ENCODE measurements at places on chromosomes 2 and 18.
A peak's percentile ranks its signal among the peaks of the same experiment; 100 is the strongest.

DNA sequence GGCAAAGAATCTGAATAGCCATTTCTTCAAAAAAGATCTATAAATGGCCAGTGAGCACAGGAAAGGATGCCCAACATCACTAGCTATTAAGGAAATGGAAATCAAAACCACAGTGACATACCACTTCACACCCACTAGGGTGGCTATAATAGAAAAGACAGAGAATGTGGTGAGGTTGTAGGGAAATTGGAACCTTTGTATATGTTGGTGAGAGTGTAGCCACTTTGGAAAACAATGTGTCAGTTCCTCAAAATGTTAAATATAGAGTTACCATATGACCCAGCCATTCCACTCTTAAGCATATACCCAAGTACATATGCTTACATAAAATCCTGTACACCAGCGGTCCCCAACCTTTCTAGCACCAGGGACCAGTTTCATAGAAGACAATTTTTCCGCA is 152.8 kb downstream of the SMAD2 start:
- no peak for DNase-seq

- DNase-seq = no peak
Observed at GRCh38 chr2:163662141-163662780, 73.5 kb downstream of the FIGN start.

DNA sequence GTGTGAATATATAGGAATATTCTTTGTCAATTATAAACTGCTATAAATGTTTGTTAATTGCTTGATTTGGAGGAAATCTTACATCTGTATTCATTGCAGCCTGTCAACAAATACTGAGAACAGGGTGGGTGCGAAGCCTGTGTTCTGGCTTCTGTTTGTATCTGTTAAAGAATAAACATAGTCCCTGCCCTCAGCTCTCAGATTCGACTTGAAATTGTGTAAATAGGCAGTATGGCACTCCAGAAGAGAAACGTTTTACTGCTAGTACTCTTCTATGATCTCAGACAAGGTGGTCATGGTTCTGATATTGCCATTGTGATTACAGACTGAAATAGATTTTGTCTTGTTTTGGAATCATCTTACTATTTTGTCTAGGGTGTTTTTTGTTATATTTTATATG is 92.1 kb downstream of the TANC1 start:
- DNase-seq = no peak

- no peak for DNase-seq
Observed at GRCh38 chr2:223034221-223034975, 17.6 kb upstream of the KCNE4 start.

DNA sequence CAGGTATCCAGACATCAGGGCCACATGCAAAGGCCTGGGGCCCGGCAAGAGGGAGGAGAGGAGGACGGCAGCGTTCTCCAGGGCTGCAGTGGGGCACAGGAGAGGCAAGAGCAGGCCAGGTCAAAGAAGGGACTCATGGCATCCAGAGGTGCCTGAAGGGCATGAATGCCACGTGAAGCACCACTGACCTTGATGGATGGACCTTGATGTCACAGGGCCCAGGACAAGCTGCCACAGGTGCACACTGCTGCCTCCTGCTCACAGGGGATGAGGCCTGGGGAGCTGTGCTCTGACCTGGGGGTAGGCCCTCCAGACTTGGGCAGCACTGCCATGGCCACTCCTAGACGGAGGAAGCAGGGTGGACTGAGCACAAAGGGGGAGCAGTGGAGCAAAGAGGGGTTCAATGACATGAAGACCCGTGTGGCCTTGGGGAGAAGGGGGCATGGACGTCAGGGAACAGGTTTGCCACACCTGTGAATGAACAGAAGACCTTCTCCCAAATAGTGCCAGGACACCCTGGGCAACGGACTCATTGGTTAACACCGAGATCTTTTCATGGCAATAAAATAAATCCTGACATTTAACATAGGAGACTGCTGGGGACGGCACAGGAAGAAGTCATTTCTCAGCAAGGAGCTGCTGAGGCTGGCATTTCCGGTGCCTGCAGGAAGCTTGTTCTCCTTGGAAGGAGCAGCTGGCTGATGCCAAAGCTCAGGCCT is 65.6 kb downstream of the EMX1 start:
- no peak for DNase-seq

DNA sequence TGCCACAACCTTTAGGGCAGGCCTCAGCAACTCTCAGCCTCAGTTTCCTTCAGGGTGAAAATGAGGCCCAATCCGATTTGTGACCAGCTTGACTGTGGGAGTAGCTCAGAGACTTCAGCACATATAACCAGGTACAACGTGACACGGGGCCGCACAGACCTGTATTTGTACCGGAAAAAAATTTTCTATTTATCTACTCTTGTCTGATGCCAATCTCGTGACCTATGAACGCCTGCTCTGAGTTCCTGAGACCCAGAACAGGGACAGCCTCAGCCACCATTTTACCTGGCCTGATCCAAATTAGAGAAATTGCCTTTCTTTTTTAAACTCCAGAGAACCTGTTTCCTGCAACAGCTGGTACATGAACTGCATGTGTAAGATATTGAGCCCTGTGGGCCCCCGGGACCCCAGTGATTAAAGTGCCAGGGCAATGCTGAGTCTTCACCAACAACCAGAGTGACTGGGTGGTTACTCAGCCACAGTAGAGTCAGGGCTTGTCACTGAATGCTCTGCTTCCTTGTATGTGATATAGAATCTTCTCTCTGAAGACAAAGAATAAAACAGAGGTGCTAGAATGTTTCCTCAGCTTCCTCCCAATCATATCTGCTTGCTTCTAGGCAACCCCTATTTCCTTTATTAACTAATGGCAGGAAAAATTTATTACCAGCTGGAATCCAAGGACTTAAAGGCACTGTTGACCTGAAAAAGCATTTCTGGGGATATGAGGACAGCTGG is 47.8 kb upstream of the FZD7 start:
- DNase-seq = no peak

GRCh38 chr18:72697706-72698105 is 153.6 kb upstream of the CBLN2 start:
- DNase-seq = no peak

DNA sequence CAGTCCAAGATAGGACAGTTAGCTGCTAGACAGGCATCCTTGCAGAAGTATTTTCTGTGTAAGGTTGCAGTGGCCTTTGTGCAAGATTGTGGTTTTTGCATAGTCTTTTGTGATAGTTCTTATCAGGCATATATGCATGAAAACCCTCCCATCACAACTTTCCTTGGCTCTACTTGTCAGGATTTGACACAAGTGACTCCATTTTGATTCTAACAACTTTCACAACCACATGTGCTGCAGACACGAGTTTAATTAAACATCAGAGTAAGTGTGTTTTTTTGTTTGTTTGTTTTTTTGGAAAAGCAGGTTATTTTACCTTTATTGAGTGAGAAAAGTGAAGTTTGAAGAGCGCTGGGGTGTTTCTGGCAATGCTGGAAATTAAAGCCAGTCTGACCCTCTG is 902.0 kb upstream of the GCFC2 start:
- no peak for DNase-seq

GRCh38 chr2:230326453-230327417 is at the start of gene SP140L:
SP140L (plus strand) TSS chr2:230327193; CDS start chr2:230327270, 77 bp downstream.
- DNase-seq = peak; percentile 69

DNA sequence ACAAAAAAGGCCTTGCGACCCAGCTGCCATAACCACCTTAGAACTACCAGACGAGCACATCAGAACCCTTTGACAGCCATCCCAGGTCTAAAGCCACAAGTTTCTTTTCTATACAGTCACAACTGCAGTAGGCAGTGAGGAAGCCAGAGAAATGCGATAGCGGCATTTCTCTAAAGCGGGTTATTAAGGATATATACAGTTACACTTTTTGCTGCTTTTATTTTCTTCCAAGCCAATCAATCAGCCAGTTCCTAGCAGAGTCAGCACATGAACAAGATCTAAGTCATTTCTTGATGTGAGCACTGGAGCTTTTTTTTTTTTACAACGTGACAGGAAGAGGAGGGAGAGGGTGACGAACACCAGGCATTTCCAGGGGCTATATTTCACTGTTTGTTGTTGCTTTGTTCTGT is 48.8 kb downstream of the FEZ2 start:
- DNase-seq = no peak

GRCh38 chr18:52615943-52616342 is 275.9 kb downstream of the DCC start:
- no peak for DNase-seq

- no peak for DNase-seq
Observed at GRCh38 chr2:119548516-119549120, 4.4 kb downstream of the CFAP221 start.

DNA sequence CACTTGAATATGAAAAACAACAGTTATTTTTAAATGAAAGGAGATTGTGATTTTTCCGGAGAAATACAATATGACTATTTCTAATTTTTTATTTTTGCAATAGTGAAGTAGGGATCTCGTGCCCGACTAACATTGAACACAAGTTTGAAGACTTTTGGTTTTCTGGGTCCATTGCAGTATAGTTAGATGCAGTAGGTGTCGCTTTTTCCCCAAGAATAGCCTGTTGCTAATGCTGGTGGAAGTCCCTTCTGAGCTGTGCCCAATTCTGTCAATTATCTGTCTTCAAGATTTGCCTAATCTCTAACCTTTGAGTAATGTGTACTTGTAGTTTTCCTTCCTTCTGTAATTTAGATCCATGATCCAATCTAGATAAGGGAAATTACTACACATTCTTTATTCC is 36.5 kb downstream of the SEMA4F start:
- no peak for DNase-seq

DNA sequence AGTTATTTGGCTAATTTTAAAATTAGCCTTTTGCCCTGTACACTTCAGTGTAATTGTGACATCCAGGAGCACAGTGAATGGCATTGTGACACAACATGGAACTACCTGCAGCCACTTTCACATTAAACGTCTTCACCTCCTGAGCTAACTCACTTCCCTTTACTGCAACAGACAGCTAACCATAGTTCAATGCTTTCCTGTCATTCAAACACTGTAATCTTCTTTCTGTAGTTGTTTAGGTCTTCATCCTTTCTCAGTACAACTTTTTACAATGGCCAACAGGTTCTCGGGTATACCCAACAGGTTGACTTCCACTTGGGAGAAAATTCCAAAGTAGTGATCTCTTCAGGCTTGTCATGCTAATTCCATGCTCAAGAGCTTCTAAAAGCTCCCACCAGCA is 8.6 kb upstream of the AGPS start:
- no peak for DNase-seq

DNA sequence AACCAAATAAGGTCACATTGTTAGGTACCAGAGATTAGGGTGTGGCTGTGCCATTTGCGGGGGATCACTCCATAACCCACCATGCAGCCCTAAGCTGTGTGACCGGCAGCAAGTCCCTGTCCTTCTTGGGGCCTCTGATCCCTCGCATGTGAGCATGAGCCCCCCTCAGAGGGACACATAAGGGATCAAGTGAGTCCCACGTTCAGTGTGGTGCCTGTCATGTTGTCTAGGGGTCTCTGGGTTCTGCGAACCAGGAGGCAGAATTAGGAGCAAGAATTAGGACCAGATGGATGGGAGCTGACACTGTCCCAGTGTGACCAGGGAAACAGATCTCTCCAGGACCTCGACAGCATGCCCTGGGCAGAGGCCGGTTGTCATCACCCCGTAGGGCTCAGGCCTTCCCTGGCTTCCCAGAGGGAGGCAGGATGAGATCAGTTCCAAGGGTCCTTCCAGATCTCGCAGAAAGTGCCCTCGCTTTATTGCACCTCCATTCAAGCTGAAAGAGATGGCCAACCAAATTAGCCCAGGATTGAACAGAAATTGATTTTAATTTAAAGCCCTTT is 113.2 kb upstream of the OTOS start:
- DNase-seq = no peak

- DNase-seq = no peak
Observed at GRCh38 chr2:150824118-150824517, 336.7 kb upstream of the RND3 start.

DNA sequence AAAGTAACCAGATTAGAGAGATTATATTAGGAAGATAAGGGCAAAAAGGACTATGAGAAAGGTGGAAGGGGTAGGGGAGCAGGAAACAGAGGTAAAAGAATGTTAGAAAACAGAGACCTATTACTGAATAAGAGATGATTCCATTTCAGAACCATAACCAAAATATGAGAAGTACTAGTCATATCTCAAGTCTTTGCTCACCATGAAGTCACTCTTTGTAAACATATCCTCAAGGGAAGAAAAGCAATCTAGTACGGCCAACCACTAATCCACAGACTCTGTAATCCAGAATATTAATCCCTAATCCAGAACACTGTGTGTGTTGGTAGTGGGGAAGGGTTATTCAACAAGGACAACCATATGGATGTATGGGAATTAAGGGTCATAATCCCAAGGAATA is 92.0 kb downstream of the CDCA7 start:
- no peak for DNase-seq

GRCh38 chr2:160076241-160076640 is 13.8 kb upstream of the PLA2R1 start:
- no peak for DNase-seq

DNA sequence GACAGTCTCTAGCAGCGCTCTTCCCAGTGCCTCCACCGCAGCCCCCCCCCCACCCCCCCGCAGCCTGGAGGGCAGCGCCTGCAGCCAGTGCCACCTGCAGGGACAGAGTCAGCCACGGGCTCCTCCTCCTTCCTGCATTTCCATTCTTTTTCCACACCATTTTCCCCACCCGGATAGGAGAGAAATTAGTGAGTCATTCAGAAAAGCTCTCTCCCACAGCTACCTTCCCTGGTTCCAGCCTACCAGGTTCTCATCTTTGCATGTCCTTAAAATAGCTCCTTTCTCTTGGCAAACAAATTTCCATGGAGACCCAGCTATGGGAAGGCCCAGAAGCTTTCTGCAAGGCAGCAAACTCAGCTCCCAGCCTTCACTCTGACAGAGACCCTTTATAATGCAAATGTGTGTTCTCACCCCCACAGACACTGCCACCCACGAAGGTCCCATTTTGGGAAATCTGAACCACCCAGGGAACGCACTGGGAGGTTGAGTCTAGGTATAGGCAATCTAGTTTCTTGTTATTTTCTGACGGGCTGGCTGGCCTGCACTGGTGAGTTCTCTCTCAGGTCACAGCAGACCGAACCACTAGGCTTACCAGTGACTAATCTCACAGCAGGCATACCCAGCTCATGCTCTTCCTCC is 41.8 kb upstream of the ATG16L1 start:
- no peak for DNase-seq

- no peak for DNase-seq
Observed at GRCh38 chr18:64220941-64221340, 72.1 kb upstream of the LINC00305 start.

DNA sequence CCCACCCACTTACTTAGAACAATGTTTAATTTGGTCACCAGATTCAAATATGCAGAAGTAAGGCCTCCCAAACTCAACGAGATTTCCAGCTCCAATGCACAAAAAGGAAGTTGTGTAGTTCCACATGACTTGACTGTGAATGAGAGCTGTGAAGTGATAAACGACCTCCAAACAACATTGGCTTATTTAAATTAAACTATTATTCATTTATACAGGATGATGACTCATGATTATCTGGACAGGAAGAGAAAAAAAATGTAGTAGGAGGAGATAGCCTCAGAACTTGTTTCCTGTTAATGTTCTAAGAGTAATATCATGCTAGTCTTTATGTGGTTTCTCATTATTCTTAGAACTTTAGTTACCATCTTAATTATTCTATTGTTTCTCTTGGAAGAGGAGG is 237.3 kb downstream of the C1D start:
- no peak for DNase-seq

Data from stimulated activated CD8-positive, alpha-beta memory T cell treated with anti-CD3 and anti-CD28 coated beads, Interleukin-12 subunit alpha, Interleukin-12 subunit beta, amount 100 ng/mL, for 4 hours (primary cell).